GM13976 (cell line): ENCODE measurements at places on chromosomes 3 and 15.

DNA sequence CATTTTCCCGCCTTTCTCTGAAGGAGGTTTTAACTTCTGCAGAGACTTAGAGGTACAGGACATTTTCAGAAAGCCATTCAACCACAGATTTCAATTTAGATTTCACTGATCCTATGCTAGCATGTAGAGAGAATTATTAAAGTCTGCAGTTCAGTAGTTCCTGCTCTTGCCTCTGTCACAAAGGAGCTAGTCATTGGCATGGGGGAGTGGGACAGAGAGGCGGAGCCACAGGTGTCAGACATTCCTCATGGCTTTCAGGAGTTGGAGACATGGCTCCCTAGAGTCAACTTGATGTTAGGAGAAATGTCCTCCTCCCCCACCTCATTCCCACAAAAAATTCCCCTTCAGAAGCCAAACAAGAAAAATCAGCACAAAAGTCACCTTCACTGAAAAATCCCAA lies 66.0 kb upstream of the SIAH2 start:
- no peak for DNase-seq

GRCh38 chr15:58095415-58095814 lies 29.9 kb upstream of the ALDH1A2 start:
- DNase-seq, result no peak

DNA sequence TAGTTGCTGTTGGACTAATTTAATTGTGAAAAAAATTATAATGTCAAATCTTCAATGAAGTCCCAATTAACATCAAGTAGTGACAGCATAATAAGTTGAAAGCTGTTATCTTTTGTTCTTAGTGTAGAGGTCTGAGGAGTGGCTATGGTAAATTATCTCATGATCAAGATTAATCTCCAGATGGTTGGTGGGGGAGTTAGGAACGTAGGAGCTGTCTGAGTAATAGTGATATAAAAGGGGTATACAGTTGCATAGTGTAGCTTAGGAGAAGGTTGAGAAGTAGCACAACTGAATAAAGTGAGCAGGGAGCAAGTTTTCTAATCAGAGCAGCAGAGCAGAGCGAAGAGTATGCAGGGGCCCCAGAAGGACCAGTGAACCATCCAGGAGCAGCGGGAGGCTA lies 19.5 kb downstream of the TMOD2 start:
- DNase-seq, result no peak

DNA sequence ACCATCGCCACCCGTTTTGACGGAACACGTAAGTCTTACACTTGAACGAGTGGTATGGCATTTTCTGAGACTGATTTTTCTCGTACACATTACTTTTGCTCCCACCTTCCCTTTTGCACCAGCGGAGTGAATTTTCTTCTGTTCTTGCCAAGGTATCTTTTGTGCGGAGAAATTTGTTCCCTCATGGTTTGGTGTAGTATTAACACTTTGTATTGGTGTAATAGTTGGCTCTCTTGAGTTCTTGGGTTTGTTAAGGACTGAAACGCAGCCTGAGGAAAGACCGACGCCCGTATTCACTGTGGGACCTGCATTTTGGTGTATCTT lies 420 bp downstream of the KCNH8 start:
- no peak for DNase-seq

GRCh38 chr15:82003916-82004315 lies 41.9 kb downstream of the MEX3B start:
- no peak for DNase-seq
